T-helper 17 cell (primary cell): ENCODE measurements at places on chromosomes 12 and 14.

DNA sequence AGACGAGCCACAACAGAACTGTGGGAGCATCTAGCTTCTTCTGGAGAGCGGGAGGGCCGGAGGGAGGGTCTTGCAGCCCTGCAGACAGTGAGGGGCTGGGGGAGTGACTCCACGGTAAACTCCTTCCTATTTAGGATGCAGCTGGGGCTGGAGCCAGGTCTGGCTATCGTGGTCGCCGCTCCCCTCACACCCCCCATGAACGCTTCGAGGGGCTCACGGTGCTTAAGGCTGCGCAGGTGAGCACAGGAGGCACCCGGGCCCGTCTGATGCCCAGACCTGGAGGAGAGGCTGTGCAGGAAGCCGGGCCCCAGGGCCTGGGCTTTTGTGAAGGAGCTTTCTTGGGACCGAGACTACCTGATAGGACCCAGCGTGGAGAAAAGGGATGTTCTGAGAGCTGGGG lies 3.9 kb upstream of the GNB3 start:
- H3K27ac ChIP-seq: no peak overlapping the region
- peaks cover 2% of the 10 kb centered on the region for H3K27me3 ChIP-seq
- H3K4me3 ChIP-seq: no peak overlapping the region
- peaks cover 10% of the 10 kb centered on the region for H3K4me1 ChIP-seq
- DNase-seq: no peak
- H3K36me3 ChIP-seq: no peaks in the 10 kb centered on the region

GRCh38 chr14:100609331-100609870 lies 22.2 kb upstream of the BEGAIN start:
- H3K27ac ChIP-seq: no peak overlapping the region
- no peaks in the 10 kb centered on the region for H3K36me3 ChIP-seq
- no peak for DNase-seq
- H3K4me3 ChIP-seq: no peak overlapping the region

DNA sequence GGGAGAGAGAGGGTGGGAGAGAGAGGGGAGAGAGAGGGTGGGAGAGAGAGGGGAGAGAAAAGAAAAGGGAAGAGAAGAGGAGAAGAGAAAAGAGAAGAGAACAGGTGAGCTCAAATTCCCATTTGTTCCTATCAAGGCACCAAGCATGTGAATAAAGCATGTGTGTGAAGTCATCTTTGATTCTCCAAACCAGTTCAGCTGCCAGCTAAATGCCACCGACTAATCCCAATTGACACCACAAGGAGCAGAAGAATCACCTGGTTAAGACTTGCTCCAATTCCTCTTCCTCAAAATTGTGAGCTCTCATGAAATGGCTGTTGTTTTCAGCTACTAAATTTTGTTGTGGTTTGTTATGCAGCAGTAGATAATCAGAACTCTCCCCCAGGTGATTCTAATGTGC lies 188.9 kb downstream of the TMX1 start:
- no peak overlapping the region for H3K4me3 ChIP-seq
- no peak overlapping the region for H3K27ac ChIP-seq
- no peaks in the 10 kb centered on the region for H3K4me1 ChIP-seq
- H3K27me3 ChIP-seq: peaks cover 22% of the 10 kb centered on the region
- DNase-seq: no peak
- H3K36me3 ChIP-seq: no peaks in the 10 kb centered on the region

GRCh38 chr14:81205639-81206038 lies 15.1 kb downstream of the GTF2A1 start:
- no peak for DNase-seq
- peaks cover 14% of the 10 kb centered on the region for H3K36me3 ChIP-seq
- no peak overlapping the region for H3K4me3 ChIP-seq
- H3K27me3 ChIP-seq: no peaks in the 10 kb centered on the region
